Dermis microvascular lymphatic vessel endothelial cell (primary cell): ENCODE measurements at places on chromosomes 11 and 22. TPM values are rescaled to one million over a fixed set of nuclear protein-coding genes. Genes with fewer than 3 reads are reported as not detected.

GRCh38 chr11:124583781-124584180 is 14.0 kb downstream of the OR8A1 start:
- no peak for DNase-seq

SMIM35 gene
- total RNA-seq: not detected in 2 replicates

- DNase-seq: peak; percentile 41
Observed at GRCh38 chr11:33725496-33725895, 10.7 kb downstream of the CD59 start.

GRCh38 chr11:17718510-17718962 is 835 bp upstream of the MYOD1 start:
- no peak for DNase-seq

GRCh38 chr11:62428871-62429560 is 10.2 kb downstream of the SCGB1A1 start:
- DNase-seq: no peak

KRTAP5-7 gene
- not detected in 2 replicates for total RNA-seq
